ENCODE measurements at places on chromosomes 2 and 18. TPM values are rescaled to one million over a fixed set of nuclear protein-coding genes. Genes with fewer than 3 reads are reported as not detected.

Gene LINC00305
- not detected for total RNA-seq

Gene ARHGAP15
- total RNA-seq, result not detected

Gene ZNF516
- 26.7 TPM for total RNA-seq

Gene MCM6
- total RNA-seq, result 14.4 TPM

Gene TMEM185B
- total RNA-seq, result 54.2 TPM

Gene RAB6C
- not detected for total RNA-seq

Gene MROH2A
- total RNA-seq, result 0.15 TPM

GRCh38 chr2:49355611-49356010 lies 201.3 kb upstream of the FSHR start:
- DNase-seq, result no peak

GRCh38 chr2:220212296-220213080 lies 585.1 kb downstream of the SLC4A3 start:
- DNase-seq, result no peak

DNA sequence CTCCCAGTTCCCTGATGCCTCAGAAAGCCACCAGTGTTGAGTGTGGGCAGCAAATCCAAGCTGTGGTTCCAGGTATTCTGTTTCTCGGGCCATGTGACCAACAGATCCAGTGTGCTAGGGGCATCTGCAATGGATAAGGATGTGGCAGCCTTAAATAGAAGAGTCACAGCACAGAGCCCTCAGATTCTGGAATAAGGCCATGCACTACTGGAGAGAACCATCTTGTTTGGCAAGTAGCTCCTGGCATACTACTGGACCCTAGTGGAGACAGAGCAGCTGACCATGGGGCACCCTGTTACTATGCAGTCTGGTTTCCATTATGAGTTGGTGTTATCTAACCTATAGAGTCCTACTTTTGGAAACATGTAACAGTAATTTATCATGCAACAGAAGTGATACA lies 53.3 kb upstream of the ZBTB7C start:
- DNase-seq, result no peak

- DNase-seq, result no peak
Observed at GRCh38 chr18:48408111-48408726, 964 bp downstream of the ZBTB7C start.

- no peak for DNase-seq
Observed at GRCh38 chr2:26487192-26487591, 9.3 kb upstream of the OTOF start.

- no peak for DNase-seq
Observed at GRCh38 chr2:238100049-238100820, at the start of gene ESPNL. TSS of gene ESPNL (plus strand) at chr2:238100340. CDS start at chr2:238100420, 80 bp downstream.

GRCh38 chr2:222747526-222748160 lies 76.2 kb downstream of the MOGAT1 start:
- DNase-seq, result peak; percentile 13

DNA sequence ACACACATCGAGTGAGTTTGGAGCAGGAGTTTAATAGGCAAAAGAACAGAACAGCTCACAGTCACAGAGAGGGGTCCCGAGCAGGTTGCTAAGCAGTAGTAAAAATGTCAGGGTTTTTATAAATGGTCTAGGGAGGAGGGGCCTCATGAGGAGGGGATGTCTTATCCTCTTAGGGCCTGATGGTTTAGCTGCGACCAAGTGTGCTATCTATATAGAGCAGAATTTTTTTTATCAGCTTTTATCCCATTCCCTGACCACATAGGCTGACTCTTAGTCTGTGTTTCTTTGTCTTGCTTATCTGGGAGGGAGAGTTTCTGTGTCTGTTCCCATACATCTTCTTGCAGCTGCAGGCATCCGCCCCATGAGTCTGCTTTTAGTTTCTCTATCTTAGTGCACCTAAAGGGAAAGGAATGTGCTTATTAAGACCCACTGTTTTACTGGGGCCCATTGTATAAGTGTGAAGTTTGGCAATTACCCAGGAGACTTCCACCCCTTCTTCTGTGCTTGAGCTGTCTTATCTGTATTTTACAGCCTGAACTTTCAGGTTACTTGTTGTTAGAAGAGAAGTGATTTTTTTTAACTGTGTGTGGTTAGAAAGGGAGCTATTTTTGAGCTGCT lies 30.4 kb upstream of the GMCL1 start:
- DNase-seq, result no peak

Measured in renal cortical epithelial cell (primary cell).